Kidney (tissue), 22 donors: ENCODE measurements at places on chromosomes 2 and 18. TPM values are rescaled to one million over a fixed set of nuclear protein-coding genes. Genes with fewer than 3 reads are reported as not detected.

The NT5DC4 gene
- polyA plus RNA-seq: not detected

The PSMA8 gene
- not detected for polyA plus RNA-seq

- peak; percentile 22 for DNase-seq
Observed at GRCh38 chr2:240393831-240394410, 41.5 kb upstream of the GPC1 start.

DNA sequence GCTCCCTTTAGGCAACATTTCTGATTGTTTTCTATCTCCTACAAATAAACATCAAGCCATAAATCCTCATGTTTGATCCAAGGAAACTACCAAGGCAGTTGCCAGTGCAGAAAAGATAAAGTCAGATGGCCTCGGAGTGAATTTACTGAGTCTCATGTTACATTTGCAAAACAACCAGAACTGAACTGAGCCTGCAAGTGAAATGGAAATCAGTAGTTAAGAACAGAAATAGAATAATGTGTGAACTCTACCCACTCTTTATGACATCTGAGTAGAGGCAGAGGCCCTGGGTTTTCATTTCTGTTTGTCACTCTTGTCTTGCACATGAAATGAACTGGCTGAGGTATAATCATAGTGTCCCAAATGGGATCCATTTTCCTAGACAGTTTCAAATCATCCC is 20.4 kb upstream of the DAPL1 start:
- no peak for DNase-seq

DNA sequence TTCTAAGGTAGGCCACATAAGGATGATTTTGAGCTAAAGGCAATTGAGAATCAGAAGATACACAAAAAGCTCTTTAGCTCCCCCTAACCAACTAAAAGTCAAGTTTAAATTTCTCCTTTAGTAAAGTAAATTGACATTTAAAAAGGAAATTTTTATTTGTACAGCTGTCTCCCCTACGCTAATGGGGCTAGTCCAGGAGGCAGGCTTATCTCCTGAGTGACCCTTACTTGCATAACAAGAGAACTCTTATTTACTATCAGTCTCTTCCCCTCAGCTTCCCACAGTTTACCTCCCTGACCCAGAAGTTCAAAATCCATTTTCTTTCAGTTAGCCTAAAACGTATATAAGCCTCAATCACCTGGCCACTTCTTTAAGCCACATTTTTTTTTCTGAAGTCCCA is 1002.8 kb upstream of the NRXN1 start:
- peak; percentile 3 for DNase-seq
